GM06990 (cell line): ENCODE measurements at places on chromosomes 12 and 14.

DNA sequence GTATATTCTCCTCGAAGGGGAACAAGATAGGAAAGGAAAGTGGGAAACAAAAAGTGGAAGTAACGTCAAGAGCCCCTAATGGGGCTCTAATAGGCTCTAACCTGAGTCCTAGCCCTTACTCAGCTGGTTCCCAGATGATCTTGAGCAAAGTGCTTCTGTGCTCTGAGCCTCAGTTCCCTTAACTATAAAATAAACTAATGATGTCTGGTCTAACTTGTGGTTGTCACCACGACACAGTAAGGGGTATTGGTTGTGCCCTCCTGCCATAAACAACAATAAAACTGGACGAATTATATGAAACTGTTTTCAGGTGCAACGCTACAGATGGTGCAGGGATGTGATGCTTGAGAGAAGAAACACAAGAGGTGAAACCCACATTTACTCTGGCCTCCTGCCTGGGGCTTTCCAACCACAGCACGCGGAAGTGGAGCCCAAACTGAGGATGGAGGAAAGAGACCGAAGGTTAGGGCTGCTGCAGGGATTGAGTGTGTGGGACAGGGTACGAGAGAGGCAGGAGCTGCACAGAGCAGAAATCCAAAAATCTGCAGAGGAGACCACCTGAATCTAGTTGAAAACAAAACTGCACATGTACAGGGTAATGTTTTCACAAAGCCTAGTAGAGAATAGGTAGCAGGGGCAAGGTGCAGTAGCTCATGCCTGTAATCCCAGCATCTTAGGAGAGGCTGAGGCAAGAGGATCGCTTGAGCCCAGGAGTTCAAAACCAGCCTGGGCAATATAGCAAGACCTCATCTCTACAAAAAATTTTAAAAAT lies 45.6 kb upstream of the BCL2L14 start:
- peak; percentile 76 for DNase-seq

GRCh38 chr12:52271158-52271557 lies 3.3 kb upstream of the KRT86 start:
- no peak for DNase-seq

DNA sequence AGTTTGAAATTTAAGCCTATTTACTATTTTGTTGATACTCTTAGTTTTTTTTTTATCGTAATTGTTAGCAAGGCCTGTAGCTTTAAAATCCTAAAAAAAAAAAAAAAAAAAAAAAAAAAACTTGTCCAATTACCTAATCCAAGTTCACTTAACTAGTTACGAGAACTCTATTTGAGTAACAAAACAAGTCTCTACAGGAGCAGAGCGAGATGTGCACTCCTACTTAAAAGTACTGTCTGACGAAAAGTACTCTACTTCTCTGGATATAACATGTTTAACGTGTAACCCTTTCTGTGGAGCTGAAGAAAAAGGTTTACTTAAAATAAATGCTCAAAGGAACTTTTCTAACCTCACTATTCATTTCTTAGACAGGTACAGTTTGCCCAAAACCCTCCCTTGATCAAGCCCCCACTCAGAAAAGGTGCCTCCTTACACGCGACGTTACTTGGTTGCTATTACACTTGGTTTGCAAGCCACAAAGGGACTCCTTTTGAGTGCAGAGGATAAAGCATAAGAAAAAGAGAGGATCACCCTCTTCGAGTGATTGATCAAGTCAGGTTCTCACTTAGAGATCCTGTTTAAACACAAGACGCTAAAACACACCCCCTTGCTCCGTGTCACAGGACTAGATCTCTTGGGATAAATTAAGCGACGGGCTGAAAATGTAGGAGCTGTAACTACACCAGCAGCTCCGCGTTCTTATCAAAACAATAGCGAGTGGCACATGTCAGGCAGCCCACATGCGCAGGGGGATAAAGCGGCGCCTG lies 2.2 kb downstream of the BAZ1A start:
- peak; percentile 14 for DNase-seq

- no peak for DNase-seq
These were observed 1.8 kb upstream of the BMAL2 start for GRCh38 chr12:27330846-27331245.

GRCh38 chr12:41205070-41205709 lies 17.1 kb downstream of the PDZRN4 start:
- DNase-seq, result no peak

- no peak for DNase-seq
These were observed 88.3 kb downstream of the NPAS3 start for GRCh38 chr14:33026850-33027430.

DNA sequence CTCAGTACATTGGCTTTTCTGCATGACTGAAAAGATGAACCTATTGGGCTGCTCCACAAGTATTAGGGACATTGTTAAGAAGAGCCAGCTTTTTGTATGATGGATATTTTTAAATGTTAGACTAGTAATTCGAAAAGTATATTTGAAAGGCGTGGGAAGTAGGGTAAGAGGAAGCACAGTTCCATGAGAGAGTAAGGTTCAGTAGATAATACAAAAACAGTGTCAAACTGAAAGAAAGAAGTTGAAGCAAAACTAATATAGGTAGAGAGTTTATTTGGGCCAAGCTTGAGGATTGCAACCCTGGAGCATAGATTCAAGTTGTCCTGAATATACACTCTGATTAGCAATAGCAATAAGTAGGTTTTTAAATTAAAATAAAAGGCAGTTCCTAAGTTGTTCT lies 193.9 kb downstream of the RASSF9 start:
- DNase-seq, result no peak

GRCh38 chr12:78470354-78471195 lies 394.0 kb upstream of the SYT1 start:
- DNase-seq, result no peak

- DNase-seq, result no peak
These were observed 7.1 kb downstream of the FOXN3 start for GRCh38 chr14:89409961-89410360.

DNA sequence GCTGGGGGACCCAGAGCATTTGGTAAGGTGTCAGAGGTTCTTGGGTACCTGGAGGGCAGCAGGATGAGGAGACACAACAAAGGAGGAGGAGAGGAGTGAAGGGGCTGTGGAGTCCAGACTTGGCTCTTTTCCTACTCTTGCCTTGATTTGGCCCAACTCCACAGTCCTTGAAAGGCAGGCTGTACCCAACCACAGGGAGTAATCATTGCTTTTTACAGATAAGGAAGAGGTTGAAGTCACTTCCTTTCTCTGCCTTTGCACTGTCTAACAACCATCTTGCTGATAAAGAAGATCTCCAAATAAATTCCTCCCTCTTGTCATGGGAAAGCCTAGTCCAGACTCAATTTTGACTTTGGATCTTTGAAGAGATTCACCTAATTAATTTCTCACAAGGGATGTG lies 226.8 kb upstream of the HMGA2 start:
- DNase-seq, result no peak

DNA sequence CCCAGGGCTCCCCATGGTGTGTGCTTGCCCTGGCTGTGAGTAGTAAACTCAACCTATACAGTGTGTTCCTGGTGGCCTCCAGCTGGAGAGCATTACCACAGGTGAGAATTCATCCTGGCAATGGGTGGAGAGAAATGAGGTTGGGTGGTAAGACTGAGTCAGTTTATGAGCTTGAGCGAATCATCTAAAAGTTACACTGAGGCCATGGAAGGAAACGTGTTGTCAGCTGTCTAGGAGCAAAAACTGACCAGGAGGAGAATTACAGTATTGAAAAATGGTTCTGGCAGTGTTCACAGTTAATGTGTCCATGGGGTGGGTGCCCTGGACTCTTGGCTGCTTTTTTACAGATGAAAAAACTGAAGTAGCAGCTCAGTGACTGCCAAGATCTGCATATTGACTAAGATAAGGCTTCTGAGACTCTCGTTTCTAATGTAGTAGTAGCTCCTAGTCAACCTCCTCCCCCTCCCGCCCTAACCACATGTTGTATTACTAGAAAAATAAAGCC lies 202.0 kb upstream of the AMIGO2 start:
- no peak for DNase-seq

DNA sequence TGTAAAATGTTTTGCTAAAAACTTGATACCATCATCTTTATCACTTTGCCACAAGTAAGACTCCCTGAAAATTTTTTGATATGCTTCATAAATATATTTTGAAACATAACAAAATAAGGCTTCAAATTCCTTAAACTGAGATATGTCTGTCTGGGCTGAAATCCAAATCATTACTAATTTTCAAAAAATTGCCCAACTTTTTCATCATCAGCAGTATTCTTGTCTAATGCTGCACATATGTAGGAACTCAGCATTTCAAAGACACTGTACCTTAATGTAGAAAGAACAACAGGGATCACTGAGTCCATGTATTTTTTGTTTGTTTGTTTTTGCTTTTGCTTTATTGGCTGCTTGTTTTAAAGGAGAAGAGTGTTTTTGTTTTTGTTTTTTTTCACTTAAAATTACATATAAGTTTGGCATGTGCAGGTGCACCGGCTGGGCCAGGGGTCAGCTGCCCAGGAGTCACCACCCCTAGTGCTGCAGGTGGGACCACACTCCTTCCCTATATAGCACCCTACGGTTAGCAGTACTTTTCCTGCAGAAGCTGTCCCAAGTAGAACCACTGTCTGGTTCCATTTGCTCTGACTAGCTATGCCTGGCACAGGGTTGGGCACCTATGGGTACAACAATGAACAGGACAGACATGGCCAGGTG lies 231.2 kb downstream of the PIK3C2G start:
- DNase-seq, result no peak

DNA sequence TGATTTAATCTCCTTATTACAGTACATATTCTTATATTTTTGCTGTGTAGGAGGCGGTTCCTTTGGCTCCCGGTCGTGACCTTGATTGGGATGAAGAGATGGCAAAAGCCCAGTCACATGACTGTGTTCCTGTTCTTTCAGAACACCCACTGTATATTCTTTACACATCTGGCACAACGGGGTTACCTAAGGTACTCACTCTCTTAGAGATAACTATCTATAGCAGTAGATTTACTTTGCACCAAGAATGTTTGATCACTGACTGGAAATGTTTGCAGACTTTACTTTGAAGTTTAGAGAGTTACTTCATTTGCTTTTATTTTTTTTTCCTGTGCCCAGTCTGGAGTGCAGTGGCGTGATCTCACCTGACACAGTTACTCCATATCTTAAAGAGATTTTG lies 65.2 kb downstream of the ACSS3 start:
- no peak for DNase-seq

DNA sequence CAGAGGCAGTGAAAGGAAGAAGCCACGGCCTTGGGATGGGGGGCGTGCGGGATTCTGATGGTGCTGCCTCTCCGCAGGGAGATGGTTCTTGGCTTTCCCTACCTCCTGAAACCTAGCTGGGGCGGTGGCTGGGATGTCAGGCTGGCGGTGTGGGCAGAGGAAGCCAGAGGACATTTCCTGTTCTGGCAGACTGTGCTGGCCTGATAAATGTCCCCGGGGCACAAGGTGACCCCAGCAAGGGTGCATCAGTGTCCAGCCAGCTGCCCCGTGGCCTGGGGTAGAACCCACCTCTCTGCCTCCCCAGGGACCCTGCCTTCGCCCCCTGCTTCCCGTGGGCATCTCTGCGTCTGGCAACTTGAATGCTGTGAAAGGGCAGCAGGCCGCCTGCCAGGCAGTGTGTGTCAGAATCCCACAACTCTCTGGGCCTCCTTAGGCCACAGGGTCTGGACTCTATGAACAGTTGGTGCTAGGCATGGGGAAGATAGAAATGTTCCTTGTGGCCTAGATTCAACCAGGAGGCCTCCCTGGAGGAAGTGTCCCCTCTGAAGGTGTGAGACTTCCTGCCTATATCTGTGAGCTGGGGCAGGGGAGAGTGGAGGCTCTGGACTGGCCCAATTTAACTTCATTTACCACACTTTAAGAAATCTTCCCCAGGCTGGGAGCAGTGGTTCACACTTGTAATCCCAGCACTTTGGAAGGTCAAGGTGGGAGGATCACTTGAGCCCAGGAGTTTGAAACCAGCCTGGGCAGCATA lies 4.9 kb downstream of the SH2B3 start:
- DNase-seq, result no peak

GRCh38 chr12:115785548-115785947 lies 491.9 kb downstream of the MED13L start:
- DNase-seq, result no peak

DNA sequence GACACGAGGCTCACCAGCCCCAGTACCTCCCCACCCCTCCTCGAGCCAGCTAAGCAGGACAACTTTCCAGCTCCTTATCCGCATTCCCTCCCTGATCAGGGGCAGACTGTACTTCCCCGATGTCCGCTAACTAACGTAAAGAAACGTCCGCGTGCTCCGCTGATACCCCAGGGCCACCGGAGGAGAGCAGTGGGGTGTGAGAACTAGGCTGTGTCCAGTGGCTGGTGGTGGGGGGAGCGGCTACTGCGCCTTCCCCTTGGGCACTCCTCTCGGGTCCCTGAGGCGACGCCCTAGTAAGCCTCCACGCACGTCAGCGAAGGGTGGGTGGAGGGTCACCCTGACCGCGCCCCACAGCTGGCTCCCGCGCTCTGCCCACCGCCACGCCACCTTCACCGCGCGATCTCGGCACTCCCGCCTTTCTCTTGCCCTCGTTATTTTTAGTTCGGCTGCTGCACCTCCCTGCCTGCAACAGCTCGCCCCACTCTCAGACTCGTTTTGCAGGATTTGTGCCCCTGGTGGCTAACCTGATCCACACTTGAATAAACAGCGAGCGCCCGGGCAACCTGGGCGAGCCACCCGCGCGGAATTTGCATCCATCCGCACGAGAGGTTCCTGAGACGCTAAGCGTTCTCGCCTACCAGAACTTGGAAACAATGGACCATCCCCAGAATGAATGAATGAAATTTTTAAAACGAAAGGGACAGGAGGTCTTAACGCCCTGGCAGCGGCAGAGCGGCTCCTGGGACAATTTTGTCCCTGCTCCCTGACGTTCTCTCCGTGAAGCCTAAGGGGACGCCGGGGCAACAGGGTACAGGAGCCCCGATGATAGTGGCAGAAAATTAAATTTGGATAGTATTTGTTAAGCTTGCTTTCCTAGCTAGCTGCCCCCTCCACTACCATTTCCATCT lies 6.9 kb upstream of the BMP4 start:
- no peak for DNase-seq

DNA sequence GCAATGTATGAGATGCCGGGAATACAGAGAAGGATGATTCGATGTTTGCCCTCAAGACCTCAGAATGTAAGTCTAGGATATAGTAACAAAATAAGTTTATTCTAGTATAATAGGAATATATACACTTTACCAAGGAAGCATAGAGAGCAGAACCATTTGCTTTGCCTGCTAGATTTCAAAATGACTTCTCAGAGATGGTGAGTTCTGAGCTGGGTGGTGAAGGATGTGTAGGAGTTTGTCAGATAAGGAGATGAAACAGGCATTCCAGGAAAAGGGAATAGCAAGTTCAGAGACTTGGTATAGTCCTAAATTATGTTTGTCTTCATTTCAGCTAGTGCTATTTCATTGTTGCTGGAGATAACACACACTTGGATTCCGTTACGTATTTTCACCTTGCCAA lies 655.9 kb downstream of the DIO2 start:
- no peak for DNase-seq

- DNase-seq, result no peak
These were observed 938 bp upstream of the MAX start for GRCh38 chr14:65103150-65103760.

GRCh38 chr12:124233041-124233796 lies 61.7 kb upstream of the RFLNA start:
- no peak for DNase-seq
